ENCODE measurements at places on chromosomes 6 and 20.

- DNase-seq: no peak
These were observed 315 bp upstream of the PDE10A start for GRCh38 chr6:165663377-165663735.

DNA sequence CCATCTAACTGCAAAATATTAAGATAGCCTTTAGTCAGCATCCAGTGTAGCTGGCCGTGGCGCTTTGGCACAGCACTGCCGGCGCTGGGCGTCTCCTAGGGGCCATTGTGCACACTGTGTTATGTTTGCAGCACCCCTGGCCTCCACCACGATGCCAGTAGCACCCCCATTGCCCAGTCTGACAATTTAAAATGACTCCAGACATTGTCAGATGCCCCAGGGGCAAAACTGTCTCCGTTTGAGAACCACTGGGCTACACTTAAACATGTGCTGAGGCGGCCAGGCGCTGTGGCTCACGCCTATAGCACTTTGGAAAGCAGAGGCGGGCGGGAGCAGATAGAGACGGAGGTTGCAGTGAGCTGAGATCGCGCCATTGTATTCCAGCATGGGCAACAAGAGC, 6.0 kb upstream of the MTG2 start:
- no peak for DNase-seq

GRCh38 chr20:60505423-60505822, 547.2 kb downstream of the CDH26 start:
- no peak for DNase-seq

DNA sequence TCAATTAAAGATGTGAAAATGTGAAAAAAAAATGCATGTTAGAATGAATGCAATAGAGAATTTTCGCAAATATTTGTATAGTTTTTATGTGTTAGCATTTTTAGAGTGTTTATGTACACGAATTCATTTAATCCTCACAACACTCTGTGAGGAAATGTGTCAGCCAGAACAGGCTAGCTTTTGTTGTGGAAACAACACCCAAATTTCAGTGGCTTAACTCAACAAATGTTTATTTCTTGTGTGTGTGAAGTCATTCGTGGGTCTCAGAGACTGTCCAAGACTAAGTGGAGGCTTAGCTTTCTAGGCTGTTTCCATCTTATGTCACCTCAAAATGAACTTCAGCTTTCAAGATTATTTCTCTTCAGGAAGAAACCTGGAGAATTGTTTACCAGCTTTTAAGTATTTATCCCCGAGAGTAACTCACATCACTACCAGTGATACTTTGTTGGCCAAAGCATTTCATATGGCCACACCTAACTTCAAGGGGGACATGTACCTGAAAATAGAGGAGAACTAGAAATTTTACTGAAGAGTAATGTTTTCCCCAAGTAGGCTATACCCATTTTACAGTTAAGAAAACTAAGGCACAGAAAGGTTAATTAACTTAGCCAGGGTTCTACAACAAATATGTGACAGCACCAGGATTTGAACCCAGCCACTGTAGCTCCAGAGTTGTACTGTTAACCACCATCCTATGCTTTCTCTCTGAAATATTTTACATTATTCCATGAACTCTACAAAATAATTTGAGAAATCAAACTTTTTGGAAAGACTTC, 306.1 kb downstream of the QKI start:
- DNase-seq: no peak

DNA sequence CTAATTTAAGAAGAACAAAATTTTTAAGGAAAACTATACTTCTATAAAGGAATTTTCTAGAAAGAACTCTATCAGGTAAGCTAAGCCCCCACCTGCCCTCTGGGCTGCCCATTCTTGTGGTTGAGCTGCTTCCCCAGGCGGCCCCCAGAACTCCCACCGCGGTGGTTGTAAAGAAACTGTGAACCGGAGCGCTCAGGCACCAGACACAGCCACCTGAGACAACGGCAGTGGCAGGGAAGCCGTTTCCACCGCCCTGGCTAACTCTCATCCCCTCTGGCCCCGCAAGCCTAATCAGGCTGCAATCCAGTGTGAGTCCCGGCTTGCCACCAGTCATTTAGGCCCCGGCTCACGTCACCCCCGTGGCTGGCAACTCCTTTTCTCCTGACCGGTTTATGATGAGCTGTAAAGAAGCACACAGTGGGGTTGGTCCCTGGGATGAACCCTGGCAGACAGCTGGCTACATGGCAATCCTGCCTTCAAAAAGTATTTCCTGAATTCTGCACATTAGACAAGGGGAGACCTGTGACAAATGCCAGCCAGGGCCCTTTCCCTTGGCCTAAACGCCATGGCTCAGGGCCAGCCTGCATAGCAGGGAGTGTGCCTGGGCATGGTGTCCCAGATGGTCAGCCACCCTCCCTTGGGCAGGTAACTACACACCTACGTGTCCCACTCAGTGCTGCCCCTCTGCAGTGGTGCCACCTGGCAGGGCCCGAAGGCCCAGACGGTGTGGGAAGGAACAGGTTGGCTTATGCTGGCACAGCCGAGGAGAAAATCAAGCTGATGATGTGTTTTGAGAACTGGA, 63.8 kb upstream of the GPR31 start:
- no peak for DNase-seq

DNA sequence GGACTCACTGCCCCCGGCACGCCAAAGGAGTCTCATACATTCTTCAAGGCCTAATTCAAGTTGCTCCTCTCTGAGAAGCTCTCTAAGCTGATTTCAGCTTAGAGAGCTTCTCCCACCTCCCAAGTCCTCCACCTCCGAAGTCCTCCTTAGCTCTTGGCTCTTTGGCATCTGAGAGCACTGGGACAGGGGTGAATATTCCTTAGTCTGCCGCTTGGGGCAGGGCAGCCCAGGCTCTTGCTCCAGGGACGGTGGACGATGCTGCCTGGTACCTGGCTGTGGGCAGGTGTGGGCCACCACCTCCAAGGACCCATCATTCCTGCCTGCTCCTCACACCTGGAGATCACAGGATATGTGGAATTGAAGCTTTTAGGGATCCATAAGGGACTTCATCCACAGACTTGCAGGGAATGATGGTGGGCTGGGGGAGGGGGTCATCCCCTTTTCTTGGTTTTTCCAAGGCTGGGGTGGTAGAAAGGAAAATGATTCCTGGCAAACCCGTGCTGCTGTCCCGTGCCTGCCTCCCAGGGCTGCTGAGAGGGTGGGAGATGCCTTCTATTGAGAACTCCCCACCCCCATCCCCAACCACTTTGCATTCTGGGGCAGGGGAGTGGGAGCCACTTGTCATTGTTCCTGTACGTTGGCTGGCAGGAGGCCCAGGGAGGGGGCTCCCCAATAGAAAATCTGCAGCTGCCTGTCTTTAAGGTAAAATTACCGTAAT, 57.4 kb downstream of the ARHGAP40 start:
- DNase-seq: no peak

- DNase-seq: no peak
These were observed 273.8 kb downstream of the GMDS start for GRCh38 chr6:1971612-1972011.

DNA sequence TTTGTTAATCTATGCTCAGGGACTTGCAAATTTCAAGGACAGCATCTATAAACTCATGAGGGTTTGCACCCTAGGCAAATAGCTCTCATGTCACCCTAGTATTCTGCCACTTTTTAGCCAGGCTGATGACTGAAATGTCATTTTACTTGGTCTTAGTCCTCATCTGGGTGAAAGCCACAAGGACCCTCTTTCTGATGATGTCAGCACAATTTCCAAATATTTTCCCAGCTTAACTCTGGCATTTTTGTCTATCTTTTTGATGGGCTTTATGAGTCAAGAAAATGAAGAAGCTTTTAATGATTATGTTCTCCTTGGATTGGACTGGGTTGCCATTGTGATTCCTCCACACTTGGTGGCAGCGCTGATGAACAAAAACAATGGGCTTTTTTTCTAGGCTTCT, 420.1 kb upstream of the BTBD3 start:
- no peak for DNase-seq

DNA sequence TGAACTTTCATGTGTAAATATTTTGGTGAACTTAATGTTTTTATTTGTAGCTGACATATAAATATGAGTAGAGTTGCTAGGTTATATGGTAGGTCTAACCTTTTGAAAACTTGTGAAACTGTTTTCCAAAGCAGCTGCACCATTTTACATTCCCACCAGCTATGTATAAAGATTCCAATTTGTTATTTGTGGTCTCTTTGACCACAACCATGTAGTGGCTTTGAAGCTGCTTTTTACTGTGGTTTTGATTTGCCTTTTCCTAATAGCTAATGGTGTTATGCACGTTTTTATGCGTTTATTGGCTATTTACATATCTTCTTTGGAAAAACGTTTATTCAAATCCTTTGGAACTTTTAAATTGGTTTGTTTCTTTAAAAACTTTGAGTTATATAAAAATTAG, 10.3 kb downstream of the CST3 start:
- no peak for DNase-seq
